ENCODE measurements at places on chromosomes 7 and 10.

GRCh38 chr7:85749696-85750453 is 563.0 kb upstream of the SEMA3D start:
- no peak for DNase-seq

GRCh38 chr7:105602325-105603305 is 21.3 kb upstream of the EFCAB10 start:
- DNase-seq, result no peak

DNA sequence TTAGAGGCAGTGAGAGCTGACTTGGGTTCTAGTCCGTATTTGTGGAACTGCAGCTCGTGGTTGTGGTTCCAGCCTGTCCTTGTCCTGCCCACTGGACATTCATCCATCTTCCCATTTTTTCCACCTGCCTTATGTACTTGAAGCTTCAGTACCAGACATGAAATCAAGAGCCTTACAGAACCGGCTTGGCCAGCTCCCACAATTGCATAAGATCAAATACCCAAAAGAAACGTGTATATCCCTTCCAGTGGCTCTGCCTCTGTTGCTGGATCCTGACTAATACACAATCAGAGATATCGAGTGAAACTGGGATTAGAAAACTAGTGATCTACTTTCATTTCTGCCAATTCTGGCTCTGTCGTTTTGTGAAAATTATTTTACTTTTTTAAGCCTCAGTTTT is 23.8 kb upstream of the LIPA start:
- DNase-seq, result no peak

GRCh38 chr7:155009570-155010157 is 6.7 kb upstream of the PAXIP1 start:
- DNase-seq, result no peak

DNA sequence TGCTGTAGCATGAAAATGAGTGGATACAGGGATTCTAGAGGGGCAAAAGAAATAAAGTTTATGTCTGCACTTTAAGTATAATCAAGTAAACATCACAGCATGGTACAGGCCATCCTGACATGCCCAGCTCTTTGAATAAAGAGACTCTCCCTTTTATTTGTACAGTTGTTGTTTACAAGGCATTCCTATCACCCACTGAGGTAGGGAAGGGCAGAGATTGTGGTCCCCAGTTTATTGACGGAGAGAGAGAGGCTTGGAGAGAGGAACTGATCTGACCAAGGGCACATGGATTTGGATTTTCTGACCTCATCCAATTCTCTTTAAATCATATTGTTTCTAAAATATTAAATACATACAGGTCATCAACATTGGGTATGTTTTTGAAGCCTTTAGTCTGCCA is 53.9 kb downstream of the TACC2 start:
- DNase-seq, result no peak

GRCh38 chr7:36044101-36044892 is 108.8 kb upstream of the EEPD1 start:
- no peak for DNase-seq

DNA sequence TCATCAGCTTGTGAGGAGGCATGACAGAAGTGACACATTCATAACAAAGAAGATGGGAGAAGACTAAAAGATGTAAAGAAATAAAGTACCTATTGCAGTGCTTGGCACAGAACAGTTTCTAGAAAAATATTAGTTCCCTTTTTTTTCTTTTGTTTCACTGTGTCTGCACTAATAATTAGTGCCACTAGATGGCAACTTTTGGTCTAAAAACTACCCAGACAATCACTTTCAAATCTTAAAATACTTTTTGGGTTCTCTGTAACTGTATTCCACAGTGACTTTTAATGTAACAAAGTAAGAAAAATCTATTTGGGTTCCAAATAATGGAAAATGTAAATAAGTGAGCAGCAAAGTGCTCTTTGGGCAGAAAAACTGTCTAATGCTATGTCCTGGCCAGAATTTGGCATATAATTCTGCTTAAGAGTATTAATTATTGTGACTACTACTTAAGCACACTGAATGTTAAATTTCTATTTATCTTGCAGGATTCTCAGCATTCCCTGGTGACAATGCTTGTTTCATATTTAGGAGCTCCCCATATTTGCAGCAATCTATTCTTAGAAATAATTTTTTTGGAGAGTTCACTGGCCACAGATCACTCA is 134.8 kb upstream of the KIF5B start:
- DNase-seq, result no peak

DNA sequence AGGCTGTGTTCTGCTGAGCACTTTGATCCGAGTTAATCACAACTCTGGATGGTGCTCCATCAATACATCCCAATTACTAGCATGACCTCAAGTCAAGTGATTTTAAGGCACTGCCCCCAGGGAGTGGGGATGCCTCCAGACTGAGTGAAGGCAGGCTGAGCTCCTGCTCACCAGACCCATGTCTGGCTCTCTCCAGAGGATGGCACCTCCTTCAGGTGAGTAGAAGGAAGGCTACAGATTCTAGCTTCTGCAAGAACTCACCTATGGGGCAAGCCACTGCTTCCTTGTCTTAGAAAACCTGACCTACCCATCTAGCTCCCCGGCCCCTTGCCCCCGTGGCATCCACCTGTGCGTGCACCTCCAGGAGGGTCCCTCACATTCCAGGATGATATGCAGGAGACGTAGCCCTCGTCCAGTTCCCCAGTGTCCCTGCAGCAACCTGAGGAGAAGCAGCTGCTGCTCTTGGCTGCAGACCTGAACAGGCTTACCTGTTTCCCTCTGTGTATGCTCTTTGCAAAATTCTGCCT is 390.3 kb downstream of the GRID1 start:
- no peak for DNase-seq

- DNase-seq, result no peak
Measured at GRCh38 chr10:35493196-35494118, 111.7 kb upstream of the GJD4 start.

DNA sequence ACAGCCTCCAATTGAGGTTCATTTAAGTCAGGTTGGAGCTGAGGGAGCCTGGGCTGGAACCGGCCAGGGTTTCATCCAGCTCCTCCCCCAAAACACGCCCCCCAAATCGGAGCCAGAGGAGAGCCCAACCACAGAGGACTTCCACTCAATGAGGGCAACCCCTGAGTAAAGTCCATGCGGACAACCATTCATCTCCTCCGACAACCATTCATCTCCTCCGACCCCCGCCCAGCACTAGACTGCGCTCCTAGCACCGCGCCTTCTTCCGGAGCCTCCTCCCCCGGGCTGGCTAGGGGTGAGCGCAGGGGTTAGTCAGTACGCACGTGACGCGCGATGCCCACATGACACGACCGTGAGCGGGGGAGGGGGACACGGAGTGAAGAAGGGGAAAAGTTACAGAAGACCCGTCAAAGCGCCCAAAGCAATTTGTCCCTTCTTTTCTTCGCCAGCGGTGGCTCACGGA is 1.4 kb downstream of the MAGI2 start:
- peak; percentile 10 for DNase-seq

GRCh38 chr10:132811891-132812481 is 26.0 kb upstream of the NKX6-2 start:
- DNase-seq, result no peak

- peak; percentile 48 for DNase-seq
Measured at GRCh38 chr10:84456126-84456525, 127.7 kb downstream of the CCSER2 start.

GRCh38 chr7:7917593-7917992 is 51.0 kb upstream of the GLCCI1 start:
- DNase-seq, result no peak

GRCh38 chr7:128120116-128120515 is 88.9 kb upstream of the LRRC4 start:
- DNase-seq, result no peak

DNA sequence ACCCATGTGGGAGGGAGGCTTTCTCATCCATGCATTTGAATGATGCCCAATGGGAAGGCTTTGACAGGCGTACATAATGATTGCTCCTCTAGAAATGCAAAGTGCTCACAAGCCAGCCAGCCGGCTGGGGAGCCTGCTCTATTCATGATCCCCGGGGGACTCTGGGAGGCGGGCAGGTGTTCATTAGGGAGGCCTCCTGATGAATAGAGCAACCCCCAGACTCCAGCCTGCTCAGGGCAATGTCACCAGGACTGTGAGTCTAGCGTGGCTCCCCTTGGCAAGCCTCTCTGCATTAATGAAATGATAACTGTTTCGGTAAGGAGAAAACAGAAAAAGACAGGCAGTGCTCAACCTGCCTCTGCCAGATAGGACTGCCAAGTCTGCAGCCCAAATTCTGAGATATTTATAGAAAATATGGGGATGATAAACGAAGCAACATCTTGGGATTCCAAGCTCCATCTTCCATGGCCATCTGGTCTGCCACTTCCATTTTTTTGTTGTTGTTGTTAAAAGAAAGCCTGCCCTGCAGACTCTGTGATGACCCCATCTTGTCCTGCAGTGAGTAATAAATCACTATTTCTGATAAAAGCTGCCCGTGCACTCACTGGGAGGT is 236.4 kb downstream of the PRPF18 start:
- peak; percentile 33 for DNase-seq

GRCh38 chr10:93751832-93752231 is 5.9 kb upstream of the LGI1 start:
- DNase-seq, result peak; percentile 47

DNA sequence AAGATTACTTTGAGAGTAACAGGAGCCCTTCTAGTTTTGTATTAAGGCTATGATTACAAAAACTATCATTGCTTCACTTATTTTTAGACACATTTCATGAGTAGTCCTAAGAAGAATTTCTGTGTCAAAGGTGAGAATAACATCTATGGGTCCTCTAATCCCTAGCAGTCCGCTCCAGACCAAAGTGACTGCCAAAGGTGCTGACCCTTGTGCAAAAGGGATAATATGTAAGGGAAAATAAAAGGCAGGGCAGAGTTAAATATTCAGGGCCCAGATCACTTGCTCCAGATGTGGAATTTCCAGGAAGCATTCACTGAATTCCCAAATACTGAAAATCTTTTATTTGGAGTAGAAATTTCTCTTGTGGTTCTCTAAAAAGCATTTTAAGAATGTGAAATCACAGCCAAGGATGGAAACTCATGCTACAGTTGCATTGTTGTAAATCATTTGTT is 29.3 kb downstream of the RHOBTB1 start:
- DNase-seq, result no peak

DNA sequence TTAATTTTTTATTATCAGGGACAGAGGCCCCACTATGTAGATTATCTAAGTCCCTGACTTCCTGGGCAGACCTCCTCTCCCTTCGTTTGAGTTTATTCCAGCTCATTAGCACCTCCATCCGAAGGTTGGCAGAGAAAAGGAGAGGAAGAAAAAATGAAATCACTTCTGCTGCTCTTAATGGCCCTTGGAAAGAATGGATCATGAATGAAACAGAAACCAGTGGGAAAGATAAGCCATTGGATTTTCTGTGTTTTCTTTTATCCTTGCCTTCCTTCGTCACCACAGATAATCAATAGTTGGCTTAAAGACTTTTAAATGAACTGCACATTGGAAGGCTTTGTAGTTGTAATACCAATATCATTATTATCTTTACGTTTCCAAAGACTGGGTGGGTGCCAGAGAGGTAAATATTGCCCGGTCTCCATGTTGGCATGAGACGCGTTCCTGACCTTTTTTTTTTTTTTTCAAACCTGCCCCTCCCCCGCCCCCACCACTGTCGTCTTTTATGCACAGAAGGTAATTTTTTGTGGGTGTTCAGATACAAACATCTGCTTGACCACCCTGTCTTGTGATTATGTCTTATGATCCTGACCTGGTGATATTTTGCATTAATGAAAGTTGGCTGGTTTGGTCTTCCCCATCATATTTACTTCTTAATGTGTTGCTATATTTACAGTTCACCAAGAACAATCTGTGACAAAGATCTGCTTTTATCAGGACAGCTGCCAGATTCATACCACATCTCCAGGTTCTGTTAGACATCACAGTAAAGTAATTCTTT is 116.8 kb downstream of the ARID5B start:
- DNase-seq, result no peak

GRCh38 chr10:102785818-102786217 is 42.1 kb downstream of the WBP1L start:
- DNase-seq, result no peak

Data from HAP-1 (cell line).